ENCODE measurements at places on chromosomes 2 and 18.

- DNase-seq, result peak; percentile 20
Measured at GRCh38 chr2:200944467-200945394, 18.7 kb downstream of the ORC2 start.

- DNase-seq, result no peak
Measured at GRCh38 chr2:229712136-229712535, 2.2 kb downstream of the DNER start.

DNA sequence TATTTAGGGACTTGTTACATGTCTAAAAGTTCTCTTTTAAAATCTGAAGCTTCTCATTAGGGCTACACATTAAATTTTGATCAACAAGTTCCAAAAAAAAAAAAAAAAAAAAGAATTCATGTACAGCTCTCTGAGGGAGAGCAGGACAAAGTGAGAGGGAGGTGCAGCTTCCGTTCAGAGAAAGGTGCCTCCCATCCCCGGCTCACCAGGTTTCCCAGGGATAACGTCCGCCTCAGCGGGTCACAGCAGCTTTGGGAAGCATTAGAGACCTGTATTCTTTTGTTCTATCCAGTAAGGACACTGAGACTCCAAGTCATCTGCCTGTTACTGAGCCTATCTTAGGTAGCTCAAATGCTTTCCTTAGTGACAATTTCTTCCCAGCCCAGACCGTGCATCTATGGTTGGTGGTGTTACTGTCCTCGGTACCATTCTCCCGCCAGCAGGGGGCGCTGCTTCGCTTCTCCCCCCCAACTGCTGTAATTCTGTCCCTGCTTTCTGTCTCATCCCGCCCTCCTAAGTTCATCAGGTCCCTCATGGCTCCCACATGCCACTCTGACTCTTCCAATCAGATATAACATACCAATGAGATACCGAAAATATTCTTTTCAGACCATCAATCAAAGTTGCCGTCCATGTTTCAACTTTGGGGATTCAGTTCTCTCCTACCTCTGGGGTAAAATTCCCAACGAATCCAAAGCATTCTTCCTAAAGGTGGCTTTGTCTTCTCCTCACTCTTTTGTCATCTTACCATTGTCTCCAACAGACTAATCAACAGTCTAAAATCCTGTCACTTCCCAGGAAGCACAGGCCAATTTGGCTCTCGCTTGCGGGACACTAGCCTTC, 466.5 kb downstream of the METTL4 start:
- peak; percentile 10 for DNase-seq

GRCh38 chr18:9927392-9928063, 13.7 kb downstream of the VAPA start:
- DNase-seq, result no peak

- no peak for DNase-seq
Measured at GRCh38 chr18:9557250-9557943, 57.0 kb downstream of the PPP4R1 start.

DNA sequence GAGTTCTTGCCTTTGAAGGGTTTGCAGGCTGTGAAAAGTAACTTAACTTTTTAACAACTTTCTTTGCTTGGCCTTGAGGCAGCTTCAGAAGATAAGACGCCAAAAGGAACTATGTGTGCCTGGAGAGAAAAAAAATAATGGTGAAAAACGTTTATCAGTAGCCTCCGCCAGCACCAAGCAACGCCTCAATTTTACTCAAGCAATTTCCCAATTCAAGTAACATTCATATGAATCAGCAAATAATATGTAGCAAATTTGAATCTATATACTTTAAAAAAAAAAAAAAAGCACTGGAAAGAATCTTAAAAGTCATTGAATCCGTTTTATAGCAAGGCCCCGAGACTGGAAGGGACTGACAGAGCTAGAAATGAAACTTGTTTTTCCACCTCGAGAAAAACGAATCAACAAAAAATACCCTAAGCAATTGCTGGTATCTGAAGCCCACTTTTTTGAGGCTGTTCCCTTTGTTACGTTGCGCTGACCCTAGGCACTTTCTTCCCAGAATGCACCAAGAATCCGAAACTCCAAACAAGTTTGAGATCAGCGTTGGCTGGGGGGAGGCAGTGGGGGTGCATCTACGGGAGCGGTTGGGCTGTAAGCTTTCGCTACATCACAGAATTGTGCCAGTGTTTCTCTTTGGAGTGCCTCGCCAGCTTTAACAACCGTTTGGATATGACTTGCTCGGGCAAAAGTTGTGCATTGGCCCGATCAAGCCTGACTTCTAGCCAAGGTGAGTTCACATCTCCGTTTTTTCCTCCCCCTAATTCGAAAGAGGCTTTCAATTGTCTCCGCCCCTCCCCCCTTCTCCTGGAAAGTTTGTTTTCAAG, 2.7 kb upstream of the TGIF1 start:
- no peak for DNase-seq

- DNase-seq, result no peak
Measured at GRCh38 chr2:12052796-12053195, 306.4 kb downstream of the LPIN1 start.

DNA sequence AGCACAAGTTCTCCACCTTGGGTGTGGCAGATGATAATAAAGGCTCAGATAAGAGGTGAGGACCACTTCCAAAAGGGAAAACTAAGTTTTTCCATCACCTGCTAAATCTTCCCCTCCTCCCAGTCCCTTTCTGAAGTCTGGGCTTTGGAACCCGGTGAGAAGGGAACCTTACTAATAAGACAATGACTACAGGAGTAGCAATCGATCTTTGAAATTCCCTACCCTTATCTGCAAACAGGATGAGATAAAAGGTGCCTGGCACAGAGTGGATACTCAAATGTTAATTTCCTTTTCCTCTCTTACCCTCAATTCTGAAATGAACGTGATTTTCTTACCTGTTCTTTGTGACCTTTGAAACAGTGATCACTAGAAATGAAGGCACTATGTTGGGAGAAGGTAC, 69.7 kb upstream of the NARS1 start:
- no peak for DNase-seq

GRCh38 chr18:6795307-6795706, 65.8 kb downstream of the ARHGAP28 start:
- DNase-seq, result no peak

DNA sequence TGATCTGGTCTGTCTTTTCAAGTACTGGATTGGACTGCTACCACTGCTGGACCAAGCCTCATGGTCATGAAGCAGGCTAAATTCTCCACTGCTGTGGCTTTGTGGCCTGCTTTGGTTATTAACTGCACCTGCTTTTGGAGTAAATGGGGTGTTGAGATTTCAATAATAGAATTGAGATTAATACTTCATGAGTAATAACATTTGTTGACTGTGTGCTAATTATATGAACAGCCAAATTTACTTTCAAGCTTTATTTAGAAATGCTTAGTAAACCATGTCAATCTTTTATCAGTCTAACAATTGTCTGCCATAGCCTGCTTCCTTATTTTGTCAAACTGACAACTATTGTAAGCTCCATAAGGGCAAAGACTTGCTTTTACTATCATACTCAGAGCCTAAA, 27.4 kb upstream of the MTIF2 start:
- DNase-seq, result no peak

GRCh38 chr2:65320042-65320725, 92.6 kb downstream of the ACTR2 start:
- no peak for DNase-seq

DNA sequence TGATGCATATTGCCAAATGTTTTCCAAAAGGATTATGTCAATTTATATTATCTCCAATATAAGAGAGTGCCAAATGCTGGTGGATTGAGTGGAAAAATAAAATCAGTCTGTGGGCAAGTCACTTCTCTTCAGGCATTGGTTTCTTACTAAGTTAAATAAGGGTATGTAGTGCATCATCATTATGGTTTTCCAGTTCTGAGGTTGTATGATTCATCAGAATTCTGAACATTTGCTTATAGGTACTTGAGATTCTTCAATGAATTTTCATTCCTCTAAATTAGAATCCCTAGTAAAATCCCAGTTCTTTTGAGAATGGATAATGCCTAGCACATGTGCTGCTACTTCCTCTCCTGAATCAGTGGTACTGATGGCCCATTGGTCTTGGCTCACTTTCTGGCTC, 188.9 kb upstream of the OSR1 start:
- no peak for DNase-seq

DNA sequence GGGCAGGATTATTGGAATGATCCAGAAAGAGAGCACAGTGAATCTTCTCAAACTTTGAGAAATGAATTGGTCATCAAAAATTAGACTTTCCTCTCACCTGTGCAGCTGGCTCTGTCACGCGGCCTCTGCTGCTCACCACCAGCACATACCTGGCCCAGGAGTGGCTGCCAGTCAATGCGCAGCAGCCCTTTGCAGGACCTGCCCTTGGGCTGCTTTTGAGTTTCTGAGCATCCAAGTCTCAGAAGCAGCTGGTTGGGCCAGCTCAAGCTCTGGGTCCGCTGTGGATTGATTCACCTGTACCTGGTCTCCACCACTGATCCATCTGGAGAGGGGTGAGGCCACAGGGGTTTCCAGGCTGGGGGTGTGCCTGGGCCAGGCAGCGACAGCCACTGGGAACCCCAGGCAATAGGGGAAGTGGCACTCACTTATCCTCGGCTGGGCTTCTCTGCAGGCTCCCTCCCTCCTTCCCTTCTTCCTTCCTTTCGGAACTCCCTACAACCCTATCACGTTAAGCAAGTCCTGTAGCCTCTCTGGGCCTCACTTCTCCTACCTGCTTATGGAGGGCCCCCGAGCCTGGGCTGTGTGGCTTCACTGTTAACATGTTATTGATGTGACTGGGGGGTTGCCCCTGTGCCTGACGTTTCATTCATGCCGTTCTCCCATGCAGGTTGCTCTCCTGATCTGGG, 48.1 kb downstream of the SH3BP4 start:
- DNase-seq, result no peak

- DNase-seq, result no peak
Measured at GRCh38 chr18:74856928-74857327, 259.3 kb downstream of the ZNF407 start.

DNA sequence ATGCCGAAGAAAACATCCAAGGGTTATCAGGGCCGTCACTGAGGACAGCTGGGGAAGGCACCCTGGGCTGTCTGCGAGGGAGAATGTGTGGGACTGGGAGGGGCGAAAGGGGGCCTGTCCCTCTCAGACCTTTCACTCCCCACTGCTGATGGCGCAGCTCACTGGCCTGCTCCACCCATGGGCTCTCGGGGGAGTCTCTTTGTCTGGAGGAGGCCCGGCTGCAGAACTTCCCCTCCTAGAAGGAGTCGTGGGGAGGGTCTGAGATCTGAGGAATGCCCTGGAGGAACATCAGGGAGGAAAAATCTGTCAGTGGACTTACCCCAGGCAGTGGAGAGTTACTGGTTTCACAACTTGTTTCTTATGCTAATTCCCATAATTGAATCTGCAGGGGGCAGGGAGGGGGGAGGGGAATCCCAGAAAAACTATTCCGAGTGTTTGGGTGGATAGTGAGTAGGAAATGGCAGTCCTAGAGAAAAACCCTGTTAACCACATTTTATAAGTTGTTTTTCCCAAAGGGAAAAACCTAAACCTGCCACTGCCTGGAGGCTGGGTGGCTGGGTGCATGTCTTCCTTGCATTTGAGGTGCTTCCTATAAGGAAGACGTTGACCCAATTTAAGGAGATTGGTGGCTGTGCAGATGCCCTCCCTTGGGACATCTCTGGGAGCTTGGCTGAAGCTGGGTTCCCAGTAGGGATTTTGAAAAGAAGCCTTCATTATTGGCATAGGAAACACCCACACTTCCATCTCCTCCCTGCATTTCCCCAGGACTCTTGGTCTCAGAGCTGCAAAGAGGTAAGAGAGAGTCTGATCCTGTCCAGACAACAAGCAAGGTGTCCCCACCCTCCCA, 11.7 kb upstream of the SEMA4C start:
- no peak for DNase-seq

DNA sequence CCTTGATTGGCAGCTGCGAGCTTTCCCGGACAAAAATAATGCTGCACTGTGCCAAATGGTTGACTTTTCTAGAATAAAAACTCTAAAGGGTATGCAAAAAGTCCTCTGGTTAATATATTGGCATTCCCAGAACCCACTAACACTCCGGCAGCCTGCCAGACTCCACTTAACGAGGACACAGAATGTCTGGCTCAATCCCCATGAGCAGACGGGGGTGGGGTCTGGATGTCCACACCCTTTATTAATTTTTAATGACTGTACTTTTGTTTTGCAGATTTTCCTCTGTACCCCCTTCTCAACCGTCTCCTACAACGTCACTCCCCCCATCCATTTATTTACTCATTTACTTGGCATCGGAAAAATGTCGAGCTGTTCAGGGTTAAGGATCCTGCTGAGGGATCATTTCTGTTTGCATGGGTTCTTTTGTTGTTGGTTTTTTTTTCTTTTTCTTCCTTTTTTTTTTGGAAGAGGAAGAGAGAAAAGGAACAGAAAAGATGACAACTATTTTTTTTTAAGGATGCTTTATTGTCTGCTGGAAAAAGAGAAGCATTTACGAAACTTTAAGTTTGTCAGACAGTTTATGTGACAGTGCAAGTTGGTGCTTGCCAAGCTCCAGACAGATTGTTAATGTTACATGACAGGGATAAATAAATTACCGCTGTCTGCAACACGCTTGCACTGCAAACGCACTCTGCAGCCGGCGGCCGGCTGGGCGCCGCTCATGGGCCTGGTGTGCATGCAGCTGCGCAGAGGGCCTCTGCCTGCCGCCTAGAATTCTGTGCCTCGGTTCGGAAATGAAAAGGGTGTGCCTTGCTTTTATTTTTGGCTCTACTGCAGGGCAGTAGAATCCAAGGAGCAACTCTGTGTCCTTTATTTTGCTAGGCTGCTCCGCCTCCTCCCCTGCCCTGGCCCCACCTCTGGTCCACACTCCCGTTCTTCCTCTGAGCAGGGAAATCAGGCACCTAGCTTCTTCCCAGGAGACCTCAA, 3.6 kb downstream of the LDLRAD4 start:
- DNase-seq, result no peak

DNA sequence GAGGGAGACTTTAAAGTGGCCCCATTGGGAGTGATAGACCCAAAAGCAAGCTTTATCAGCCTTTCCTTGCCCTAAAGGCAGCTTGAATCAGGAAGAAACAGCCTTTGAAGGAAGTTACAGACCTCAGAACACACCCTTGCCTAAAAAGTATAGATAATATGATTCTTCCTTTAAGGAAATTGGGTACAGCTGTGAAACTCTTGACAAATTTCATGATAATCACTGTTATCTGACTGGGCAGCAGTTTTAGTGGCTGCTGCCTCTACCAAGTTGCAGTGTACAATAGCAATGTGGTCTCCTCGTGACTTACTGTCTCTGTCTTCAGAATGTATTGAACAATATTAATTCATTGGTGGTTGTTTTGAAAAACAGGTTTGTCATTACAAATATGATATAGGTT, 16.7 kb downstream of the HOXD1 start:
- no peak for DNase-seq

- no peak for DNase-seq
Measured at GRCh38 chr2:166560022-166560421, 66.0 kb upstream of the SCN7A start.
